NCI-H2081 (cell line): ENCODE measurements at places on chromosomes 2 and 18.

GRCh38 chr2:25362434-25363145 is 20.9 kb upstream of the DNMT3A start:
- DNase-seq = no peak

DNA sequence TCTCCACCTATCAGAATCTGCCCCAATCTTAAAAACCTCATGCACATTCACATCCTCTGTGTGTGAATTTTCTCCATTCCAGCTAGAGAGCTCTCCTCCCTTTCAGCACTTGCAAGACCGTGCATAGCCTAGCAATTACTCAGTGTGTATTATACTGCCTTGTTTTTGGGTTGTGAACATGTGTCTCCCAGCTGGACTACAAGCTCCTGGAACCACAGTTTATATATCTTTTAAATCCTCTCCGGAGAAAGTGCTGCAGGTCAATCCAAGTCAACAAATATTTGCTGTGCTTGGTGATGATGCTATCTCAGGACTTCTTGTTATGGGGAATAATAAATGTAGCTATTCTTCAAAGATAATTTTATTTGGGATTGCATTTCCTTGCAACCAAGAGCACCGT is 58.2 kb upstream of the MEX3C start:
- no peak for DNase-seq

DNA sequence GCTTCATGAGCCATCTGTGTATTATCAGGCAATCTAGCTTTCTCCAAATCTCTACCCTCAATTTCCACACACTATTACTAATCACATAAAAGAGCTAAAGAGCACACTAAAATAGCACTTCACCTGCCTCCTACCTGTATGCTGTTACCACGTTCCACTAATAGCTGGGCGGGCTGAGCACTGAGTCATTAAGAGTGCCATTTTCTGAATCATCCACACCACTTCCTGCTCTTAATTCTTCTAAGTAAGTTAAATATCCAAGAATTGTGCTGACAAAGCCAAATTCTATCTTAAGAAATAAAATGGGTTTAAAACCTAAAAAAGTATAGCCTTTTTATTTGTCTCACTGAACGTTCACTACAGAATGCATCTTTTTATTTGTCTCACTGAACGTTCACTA is 35.7 kb downstream of the NOL10 start:
- no peak for DNase-seq

DNA sequence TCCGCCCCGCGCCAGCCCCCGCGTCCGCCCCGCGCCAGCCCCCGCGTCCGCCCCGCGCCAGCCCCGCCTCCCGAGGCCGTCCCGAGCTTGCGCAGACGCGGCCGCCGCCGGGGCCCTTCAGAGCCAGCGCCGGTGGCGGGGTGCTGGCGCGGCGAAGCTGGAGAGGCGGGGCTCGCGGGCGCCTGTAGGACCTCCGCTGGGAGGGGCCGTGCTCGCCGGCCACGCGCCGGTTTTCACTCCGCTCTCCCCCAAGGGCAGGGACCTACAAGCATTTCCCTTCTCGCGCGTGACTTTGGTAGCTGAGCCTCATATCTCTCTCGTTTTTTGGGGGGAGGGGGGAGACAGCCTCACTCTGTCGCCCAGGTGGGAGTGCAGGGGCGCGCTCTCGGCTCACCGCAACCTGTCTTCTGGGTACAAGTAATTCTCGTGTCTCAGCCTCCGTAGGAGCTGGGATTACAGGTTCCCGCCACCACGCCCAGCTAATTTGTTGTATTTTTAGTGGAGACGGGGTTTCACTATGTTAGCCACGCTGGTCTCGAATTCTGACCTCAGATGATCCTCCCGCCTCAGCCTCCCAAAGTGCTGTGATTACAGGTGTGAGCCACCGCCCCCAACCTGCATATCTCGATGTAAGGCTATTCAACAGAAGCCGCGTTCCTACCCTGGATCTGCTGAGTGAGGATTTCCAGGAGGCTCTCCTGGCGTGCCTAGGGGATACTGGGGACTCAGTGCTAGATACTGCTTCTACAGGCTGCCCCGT is at the start of gene ZNF514:
TSS of gene ZNF514 (minus strand) at position 159 of the 760 bp plus-strand sequence. CDS start 6,595 bp downstream, outside the sequence.
- peak; percentile 42 for DNase-seq

DNA sequence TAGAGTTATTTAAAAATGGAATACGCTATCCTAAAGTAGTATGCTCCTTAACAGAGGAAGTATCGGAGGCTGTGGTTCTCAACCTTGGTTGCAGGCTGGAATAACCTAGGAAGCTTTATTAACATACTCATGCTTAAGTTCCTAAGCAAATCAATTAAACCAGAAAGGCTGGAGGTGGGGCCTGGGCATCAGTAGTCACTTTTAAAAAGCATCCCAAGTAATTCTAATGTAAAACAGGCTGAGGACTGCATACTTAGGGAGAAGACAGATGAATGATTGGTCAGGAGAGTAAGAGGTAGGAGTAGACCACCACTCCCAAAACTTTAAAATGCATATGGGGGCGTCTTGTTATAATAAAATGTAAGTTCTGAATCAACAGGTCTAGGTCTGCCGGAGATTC is 15.3 kb downstream of the ACAA2 start:
- no peak for DNase-seq

- DNase-seq = no peak
Observed at GRCh38 chr2:207308519-207309224, 142.9 kb upstream of the KLF7 start.

- DNase-seq = no peak
Observed at GRCh38 chr2:195600778-195601177, 56.2 kb upstream of the SLC39A10 start.

DNA sequence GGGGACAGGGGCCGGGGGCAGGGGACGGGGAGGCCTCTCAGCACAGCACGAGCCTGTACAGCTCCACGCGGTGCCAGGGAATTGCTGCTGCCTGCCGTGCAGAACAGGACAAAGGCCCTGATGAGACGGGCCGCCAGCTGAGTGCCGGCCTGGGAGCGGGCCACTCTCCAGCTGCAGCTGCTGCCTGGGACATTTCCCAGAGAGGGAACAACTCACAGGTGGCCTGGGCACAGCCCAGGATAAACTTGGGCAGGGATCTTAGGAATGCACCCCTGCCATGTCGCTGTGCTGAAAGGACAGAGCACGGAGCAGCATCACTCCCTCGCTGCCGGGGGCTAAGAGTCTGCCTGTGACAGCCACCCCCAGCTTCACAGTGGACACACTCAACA is 38.8 kb downstream of the CENPO start:
- DNase-seq = no peak

DNA sequence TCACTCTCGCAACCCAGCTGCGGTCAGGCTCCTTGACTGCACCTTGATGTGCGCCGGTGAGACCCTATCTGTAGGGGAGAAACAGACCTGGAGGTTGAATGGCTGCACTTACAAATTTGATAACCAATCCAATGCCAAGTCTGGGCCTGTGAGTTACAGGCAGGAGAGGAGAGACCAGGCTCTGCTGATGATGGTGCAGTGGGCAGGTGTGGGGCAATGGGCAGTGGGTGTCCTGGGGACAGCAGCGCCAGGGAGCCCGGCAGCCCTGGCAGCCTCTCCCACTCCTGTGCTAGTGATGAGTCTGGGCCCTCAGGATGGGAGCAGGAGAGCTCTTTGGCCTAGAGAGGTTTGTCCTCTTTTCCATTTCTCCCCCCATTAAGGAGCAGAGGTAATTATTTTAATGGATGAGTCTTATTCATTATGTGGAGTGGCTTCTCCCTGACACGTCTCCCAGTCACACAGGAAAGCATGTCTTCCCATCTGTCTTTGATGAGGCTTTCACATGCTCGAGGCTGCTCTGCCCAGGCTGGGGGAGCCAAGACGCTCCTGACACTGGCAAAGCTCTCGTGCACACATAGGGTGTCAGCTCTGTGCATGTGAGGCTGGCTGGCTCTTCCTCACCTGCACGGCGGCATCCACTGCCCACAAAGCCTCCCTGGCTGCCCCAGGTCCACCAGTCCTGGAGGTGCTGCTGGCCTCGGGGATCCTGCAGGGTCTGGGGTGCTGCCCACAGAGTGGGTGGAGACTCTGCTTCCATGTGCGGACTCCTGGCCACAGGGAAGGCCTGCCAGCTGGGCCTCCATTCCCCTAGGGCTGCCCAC is 10.0 kb upstream of the ALLC start:
- DNase-seq = no peak

DNA sequence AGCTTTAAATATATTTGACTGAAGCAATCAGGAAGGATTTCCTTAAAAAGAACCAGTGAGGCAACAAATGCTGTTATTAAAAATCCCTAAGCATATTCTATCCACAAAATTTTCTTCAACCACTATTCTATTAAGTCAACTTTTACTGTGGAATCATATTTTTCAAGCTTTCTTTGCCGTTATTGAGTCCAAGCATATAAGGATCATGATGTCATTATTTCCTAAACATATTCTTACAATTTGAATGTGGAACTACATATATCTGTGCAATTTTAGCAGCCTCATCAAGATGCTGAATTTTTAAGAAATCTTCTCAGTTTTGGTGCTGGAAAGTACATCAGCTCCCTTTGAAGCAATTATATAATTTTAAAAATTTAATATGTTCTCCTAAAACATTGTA is 5.6 kb downstream of the IFIH1 start:
- DNase-seq = no peak

DNA sequence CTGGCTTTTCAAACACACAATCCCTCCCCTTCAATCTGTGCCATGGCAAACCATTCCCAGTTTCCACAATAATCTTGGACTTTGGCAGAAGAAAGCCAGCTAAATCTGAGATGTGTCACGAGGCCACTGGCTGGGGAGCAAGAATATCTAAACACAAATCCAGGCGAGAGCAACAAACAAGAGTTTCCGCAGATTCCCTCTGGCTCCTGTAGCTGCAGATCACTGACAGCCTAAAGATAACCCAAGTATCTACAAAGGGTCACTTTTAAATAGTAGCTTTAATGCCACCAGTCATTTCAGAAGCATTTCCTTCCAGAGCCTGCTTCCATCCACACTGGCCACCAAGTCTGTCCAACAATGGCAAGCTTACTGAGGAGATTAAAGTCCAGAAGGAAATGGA is 86.9 kb downstream of the ACVR1 start:
- DNase-seq = no peak

GRCh38 chr2:67215214-67216055 is 181.7 kb upstream of the ETAA1 start:
- peak; percentile 2 for DNase-seq

- no peak for DNase-seq
Observed at GRCh38 chr2:196511258-196512168, 128.0 kb upstream of the CCDC150 start.

DNA sequence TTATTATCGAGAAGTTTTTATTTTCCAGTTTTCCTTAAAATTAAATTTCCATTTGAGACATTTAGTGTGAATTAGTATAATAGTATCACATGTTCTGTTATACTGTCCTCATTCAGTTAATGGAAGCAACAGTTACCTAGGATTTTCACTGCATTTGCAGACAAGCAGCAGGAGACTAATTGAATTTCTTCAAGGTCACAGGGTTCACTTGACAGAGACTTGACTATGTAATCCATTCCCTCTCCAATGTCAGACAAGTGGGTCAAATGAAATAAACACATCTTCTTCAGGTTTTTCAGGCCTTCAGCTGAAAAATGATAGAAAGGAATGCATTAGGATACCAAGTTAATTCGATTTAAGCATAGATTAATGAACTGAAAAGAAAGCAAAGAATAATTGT is 26.7 kb downstream of the NLRC4 start:
- DNase-seq = no peak

DNA sequence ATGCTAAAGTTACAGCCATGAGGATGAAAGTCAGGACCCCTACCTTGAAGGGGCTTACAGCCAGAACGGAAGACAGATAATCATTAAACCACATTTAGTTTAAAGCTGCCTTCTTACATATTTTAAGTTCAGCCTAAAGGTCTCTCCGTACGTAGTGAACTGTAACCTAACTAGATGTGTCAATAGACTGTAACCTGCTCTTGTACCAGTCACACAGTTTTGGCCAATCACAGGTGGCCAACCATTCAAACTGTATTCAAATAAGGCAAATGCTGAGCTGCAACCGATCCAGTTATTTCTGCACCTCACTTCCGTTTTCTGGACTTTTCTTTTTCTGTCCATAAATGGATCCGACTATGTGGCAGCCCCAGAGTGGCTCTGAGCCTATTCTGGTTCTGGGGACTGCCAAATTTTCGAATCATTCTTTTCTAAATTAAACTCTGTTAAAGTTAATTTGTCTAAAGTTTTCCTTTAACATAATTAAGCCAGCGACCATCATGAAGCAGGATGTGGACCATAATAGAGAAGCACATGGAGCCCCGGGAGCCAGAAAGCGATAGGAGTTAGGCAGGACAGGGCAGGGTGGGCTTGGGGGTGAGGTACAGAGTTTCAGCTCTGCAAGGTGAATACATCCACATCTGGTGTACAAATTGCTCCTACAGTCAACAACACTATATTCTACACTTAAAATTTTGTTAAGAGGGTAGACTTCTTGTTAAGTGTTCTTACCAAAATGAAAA is 48.4 kb upstream of the YPEL5 start:
- DNase-seq = no peak

DNA sequence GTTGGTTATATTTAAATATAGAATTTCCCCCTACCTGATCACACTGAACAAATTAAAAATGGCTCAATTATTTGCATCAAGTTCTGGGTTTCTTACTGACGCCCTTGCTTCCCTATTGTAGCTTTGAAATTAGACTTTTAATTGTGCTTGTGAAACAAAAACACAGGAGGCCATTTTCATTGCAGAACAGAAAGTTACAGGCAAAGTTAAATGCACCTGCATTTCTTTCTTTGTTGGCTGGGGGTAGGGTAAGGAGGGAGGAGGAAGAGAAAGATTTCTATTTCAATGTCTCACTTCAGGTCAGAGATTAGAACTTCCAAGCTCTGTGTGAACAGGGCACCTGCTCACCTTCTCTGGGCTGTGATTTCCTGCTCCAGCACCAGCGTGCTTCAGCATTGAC is 199.6 kb downstream of the BCL11A start:
- no peak for DNase-seq

DNA sequence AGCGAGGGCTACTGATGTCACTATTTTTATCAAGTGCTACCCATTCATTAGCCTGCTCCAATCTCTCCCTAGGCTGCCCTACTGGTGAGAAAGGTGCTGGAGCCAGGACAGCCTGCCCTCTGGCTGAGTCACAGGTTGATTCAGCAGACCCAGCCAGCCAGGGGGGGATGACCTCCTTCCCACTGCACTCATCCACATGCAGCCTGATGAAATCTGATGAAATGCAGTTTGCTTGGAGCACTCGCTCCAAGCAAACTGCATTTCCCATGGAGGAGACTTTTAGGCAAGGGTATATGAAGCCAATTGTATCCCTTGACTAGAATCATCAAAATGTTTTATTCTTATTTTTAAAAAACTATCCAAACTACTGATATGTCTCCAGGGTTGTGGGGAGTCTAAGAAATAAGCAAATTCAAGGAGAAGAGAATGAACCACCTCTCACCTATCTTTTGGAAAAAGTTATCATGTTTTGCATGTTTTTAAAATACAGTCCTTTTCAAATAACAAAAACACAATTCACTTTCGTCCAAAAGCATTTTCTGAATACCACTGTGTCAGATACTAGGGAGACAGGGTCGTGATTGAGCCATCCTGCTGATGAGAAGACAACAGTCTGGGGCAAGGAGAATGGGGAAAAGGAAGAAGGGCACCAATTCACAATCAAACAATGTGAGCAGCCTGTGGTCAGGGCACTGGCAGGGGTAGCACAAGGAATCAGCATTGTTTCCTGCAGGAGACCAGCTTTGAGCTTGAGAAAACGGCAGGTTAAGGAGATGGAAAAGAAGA is 128.3 kb downstream of the AFF3 start:
- no peak for DNase-seq
